ENCODE measurements at places on chromosomes 12 and 14.

DNA sequence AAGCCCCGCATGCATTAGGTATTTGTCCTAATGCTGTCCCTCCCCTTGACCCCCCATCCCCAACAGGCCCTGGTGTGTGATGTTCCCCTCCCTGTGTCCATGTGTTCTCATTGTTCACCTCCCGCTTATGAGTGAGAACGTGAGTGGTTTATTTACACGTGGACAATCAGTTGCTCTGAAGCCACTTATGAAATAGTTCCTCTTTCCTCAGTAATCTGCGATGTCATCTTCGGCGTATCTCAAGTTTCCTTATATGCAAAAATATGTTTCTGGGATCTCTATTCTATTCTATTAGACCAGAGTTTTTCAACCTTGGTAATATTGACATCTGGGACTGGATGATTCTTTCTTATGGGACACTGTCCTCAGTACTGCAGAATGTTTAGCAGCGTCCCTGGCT lies 56.0 kb upstream of the DCD start:
- DNase-seq, result no peak

GRCh38 chr12:124678421-124678893 lies 111.0 kb upstream of the NCOR2 start:
- DNase-seq, result no peak

DNA sequence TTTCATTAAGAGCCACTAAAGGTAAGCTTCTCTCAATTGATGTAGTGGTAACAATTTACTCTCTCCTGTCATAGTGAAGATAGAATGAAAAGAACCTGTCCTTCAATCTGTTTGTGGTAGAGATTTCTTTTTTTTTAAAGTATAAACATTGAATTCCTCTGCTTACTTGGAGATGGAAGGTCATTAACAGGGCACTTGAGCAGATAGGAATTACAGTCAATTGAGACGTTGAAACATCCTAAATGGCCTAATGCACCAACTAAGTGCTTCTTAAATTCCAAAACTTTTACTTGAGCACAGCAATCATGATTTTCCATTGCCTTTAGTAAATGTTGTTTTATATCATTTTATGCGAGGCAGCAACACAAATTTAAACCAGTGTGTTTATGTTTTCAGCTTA lies 241.4 kb downstream of the FOXG1 start:
- DNase-seq, result no peak

- peak; percentile 27 for DNase-seq
Measured at GRCh38 chr12:18135509-18135908, 45.5 kb upstream of the RERGL start.

- DNase-seq, result peak; percentile 23
Measured at GRCh38 chr14:49134940-49135339, 451.2 kb downstream of the RPS29 start.

GRCh38 chr12:92879698-92880322 lies 49.3 kb downstream of the EEA1 start:
- DNase-seq, result no peak

- DNase-seq, result no peak
Measured at GRCh38 chr14:63544591-63545299, 1.6 kb upstream of the PPP2R5E start.

GRCh38 chr12:57694459-57695019 lies 607 bp downstream of the OS9 start:
- no peak for DNase-seq

DNA sequence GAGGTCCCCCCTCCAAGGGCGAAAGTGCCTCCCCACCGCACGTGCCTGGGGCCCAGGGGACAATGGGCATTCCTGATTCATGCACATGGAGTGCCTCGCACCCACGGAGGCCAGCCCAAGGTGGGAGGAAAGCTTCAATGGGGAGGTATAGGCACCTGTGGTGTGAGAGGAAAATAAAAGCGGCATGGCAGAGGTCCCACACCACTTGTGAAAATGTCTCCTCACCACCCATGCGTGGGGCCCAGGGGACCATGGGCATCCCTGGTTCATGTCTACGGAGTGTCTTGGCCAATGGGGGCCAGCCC lies 384.7 kb downstream of the ALG10 start:
- DNase-seq, result no peak

DNA sequence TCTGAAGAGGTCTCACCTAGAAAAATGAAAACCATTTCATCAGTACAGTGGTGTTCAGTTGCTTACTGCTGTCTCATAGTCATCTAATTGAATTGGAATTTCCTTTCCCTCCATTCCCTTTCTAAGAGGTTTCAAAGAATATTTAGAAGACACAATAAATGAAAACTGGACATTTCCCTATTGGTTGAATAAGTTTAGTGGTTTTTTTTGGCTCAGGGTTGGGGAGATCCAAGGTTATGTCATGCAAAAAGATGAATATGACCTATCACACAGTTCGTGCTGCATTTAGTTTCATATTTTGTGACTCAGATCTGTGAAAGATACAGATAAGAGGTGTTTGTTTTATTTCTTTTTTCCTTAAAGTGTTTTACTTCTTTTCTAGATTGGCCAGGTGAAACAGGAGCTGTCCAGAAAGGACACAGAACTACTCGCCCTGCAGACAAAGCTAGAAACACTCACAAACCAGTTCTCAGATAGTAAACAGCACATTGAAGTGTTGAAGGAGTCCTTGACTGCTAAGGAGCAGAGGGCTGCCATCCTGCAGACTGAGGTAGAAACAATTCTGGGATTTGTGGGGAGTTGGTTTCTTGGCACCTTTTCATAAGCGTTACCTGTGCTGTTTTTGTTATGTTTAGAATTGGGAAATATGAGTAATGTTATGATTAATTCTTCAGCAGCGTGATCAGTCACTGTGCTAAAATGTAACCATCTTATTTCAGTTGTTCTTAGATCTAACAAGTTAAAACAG lies 124.6 kb downstream of the ERC1 start:
- peak; percentile 66 for DNase-seq

DNA sequence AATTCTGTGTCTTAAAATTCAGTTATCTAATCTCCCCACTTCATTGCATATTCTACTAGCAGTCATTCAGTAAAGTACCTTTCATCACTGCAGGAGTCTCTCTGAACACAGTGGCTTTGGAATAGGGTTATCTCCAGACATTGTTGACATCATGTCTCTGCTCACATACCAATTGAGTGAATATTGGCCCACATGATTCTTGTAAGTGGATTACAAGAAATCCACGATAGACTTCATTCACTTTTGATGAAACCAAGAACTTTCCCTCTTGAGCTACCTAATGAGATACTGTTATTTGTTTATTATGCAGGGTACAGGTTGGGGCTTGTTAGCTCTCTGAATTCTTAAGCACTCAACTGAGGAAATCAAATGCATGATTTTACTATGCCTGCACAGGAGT lies 284.9 kb downstream of the RAD51B start:
- DNase-seq, result peak; percentile 24

- no peak for DNase-seq
Measured at GRCh38 chr12:67474934-67475620, 173.5 kb upstream of the DYRK2 start.

DNA sequence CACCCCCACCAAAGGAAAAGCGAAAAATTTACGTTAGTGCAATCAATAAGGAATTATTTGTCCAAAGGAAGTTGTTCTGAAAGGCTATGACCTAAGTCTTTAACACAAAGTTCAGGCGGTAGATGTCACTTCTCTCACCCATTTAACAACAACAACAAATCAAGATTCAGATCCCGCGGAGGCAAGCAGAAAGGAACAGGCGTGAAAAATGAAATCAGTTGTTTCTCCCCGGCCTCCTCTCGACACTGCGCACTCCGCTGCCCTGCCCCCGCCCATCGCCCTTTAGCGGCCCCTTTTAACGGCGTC lies 1.4 kb downstream of the DENND5B start:
- no peak for DNase-seq

- DNase-seq, result peak; percentile 98
Measured at GRCh38 chr12:124940143-124940392, 25.6 kb upstream of the UBC start.

GRCh38 chr14:96077983-96078624 lies 38.9 kb downstream of the C14orf132 start:
- DNase-seq, result no peak

DNA sequence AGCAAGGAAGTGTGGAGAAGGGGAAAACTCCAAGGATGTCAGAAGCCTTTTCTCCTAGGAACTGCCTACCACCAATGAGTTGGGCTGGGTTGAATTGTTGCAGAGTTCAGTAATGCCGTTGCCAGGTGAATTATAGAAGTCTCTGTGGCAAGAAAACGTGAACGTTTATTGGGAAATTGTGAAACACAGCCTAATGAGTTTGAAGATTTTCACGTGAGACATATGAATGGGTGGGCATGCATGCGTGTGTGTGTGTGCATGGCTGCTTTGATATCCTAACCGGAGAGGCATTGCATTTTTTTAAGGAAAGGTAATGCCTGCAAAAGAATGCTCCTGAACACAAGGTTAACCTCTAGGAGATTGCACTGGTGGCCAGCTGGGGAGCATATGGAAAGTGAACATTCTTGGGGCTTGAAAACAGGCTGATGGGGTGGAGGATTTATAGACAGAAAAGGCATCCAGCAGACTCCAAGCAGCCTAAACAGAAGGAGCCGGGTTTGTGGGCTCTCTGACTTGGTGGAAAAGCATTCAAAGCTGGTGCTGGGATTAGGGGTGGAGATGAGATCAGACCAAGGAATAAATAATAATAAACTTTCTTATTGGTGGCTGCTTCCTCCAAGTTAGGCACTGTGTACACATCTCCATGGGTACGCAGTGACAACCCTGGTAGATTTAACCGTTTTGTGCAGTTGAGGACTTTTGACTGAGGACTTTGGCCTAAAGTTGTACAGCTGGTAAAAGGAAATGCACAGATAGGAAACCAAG lies 67.8 kb downstream of the NTF3 start:
- DNase-seq, result no peak

GRCh38 chr14:65303190-65303898 lies 109.2 kb upstream of the FUT8 start:
- DNase-seq, result peak; percentile 59

- no peak for DNase-seq
Measured at GRCh38 chr12:7503686-7504415, at the start of gene CD163. Gene CD163, minus strand, starts transcription at chr12:7503777. Its CDS starts 87 bp downstream, at chr12:7503690.

DNA sequence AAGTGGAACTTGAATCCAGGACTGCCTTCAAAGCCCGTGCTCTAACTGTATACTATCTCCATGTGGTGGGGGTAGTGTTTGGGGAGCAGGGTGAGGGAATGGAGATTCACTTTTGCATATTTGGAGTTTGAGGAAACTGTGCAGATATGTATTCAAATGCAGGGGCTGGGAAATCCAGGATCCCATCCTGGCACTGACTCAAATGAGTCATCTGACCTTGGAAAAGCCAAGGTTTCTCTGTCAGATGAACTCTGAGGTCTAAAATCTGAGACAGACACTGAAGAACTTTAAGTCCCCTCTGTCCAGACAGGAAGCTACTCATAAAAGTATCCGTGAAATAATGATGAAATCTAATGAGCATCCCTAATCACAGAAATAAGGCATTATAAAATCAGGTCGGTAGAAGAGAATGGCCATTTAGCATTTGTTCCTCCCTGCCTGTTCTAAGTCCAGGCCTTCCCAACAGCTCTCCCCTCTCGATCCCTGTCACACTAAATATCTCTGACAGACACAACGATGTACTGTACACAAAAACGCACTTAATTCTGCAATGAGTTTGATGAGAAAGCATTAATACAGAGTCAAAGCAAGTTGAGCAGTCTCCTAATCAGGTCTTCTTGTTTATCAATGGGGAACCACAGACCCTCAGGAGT lies 14.4 kb downstream of the NIN start:
- peak; percentile 62 for DNase-seq

DNA sequence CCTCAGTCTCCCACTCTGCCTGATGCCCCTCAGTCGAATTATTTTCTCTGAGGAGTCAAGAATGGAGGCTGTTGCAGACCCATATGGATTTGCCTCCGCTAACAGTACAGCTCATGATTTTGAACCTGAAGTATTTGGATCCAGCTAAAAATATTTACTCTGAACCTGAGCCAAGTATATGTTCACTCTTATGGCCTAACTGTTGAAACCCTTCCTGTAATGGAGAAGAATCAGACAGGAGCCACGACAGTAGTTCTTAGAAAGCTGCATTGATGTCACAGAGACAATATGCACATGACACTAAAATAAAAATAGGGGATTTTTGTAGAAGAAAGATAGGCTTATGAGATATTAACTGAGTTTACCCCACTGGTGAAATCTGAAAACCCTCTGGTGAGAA lies 1128.3 kb upstream of the FLRT2 start:
- no peak for DNase-seq

DNA sequence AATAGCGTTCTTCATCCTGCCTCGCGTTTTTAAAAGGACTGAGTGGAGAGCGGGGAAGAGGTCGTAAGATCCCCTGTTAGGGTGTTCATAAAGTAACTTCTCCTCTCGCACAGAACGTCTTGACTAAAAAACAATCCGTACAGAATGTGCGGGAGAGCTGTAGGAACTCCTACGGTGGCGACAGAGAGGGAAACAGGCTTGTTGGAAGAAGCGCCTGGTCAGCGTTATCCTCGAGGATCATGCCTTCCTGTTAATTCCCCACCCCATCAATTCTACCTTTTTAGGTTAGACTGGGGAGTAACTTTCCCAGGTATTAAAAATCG lies 399 bp upstream of the WASHC4 start:
- no peak for DNase-seq

GRCh38 chr12:127310548-127310947 lies 956.4 kb upstream of the TMEM132C start:
- DNase-seq, result no peak

GRCh38 chr12:52521175-52521567 lies 977 bp upstream of the KRT5 start:
- no peak for DNase-seq

- DNase-seq, result no peak
Measured at GRCh38 chr14:80958226-80958625, 2.8 kb downstream of the TSHR start.

DNA sequence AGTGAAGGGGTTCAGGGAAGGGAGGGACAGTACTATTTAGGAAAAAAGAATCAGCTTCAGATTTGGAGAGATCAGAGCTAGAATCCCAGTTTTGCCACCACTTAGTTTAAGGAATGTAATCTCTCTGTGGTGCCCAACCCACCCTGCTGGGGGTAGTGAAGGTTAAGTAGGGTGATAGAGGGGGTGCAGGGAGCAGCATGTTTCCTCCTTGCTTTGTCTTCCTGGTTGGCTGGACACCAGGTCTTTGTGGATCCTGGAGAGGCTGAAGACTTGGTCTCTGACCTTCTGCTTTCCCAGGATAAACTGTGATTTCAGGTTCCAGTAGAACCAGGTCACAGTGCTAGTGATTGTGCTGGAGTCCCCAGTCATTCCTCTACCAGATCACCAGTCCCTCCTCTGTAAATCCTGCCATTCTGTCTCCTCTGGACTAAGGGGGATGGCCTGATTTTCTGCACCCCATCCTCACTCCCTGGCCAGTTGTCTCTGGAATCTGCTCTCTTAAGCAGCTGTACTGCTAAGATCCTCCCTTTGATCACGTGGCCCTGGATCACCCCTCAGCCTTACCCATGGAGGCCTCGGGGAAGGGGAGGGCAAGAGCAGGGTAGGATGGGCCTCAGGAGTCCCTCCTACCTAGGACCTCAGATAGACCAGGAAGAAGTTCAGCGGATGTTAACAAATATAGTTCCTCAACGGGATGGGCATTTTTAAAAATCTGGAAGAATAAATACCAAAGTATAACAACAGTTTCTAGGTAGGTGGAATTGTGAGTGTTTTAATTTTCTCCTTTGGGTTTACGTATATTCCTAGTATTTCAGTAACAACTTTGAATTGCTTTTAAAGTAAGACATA lies 3.1 kb downstream of the MAP3K12 start:
- no peak for DNase-seq

GRCh38 chr12:97982684-97983083 lies 520.1 kb downstream of the RMST start:
- no peak for DNase-seq

GRCh38 chr14:25044106-25044698 lies 5.7 kb downstream of the STXBP6 start:
- no peak for DNase-seq

GRCh38 chr14:64732536-64733120 lies 28.4 kb downstream of the PLEKHG3 start:
- DNase-seq, result no peak
